ENCODE measurements at places on chromosomes 1 and 21. TPM values are rescaled to one million over a fixed set of nuclear protein-coding genes. Genes with fewer than 3 reads are reported as not detected.

AMY1A gene
- 9.1 TPM for total RNA-seq

ACBD3 gene
- 43.2 TPM for total RNA-seq

RASAL2 gene
- total RNA-seq = 30.2 TPM

CFH gene
- total RNA-seq = 101 TPM

ARMH1 gene
- 4.0 TPM for total RNA-seq

CD244 gene
- 0.90 TPM for total RNA-seq

DNA sequence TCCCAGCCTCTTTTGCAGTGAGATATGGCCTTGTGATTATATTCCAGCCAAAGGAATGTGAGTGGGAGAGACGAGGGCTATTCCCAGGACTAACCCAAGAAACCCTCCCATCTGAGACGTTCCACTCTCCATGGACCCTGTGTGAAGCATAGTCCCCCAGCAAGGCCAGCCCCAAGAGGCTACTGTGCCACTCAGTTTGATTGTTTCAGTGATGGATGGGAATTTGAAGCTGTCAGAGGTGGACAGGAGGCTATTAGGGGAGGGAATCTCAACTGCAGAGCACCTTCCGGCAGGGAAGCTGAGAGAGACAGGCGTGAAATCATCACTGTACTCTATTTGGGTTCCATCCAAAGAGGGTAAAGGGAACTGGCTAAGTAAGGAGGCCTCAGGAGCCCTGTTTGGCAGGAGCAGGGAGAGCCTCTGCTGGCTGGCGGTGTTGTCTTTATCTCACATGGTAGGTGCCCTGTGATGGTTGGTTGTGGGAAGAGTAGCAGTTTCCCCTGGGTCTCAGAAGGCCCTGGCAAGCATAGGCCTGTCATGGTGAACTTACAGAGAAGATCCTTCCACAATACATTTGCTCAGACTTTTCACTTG lies 3.4 kb upstream of the TEX35 start:
- DNase-seq = no peak

DNA sequence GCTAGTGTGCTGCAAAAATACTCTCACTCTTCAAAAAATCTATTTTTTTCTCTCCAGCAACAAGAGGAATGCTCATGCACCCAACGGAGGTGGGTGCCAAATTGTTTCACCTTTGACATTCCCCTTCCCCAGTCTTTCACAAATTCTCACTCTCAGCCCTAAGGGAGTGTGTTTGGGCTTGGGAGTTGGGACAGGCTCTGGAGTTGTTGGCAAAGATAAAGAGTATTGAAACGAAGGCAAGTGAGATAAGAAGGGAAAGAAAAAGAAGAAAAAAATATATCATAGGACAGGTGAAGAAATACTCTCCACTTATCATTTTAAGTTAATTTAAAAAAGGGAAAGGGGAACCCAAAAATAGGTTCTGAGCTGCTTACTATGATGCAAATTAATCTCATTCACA lies 82.6 kb downstream of the UCHL5 start:
- no peak for DNase-seq

DNA sequence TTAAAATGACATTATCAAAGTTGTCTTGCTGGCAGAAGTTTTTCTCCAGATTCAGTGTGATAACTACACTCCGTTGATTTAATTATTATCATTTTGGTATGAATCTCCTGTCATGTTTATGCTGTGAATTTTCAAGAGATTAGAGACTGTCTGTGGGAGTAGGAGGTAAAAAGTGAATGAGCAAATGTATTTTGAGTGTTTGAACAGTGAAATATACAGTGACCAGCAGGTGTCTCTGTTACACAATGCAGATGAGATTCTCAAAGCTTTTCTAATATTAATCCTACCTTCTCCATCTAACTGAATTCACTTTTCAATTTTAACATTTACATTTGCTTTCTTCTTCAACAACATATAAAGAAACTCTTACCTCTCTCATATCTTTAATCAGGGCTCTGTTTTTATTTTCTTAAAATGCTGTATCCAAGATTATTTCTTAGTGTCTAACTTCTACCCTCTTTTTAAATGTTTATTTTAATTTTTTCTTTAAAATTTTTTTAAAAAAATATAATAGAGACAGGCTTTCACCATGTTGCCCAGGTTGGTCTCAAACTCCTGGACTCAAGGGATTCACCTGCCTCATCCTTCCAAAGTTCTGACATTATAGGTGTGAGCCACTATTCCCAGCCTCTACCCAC lies 20.9 kb upstream of the HSPA13 start:
- DNase-seq = peak; percentile 14

- no peak for DNase-seq
These were observed 1.6 kb upstream of the C1orf35 start for GRCh38 chr1:228104526-228105269.

DNA sequence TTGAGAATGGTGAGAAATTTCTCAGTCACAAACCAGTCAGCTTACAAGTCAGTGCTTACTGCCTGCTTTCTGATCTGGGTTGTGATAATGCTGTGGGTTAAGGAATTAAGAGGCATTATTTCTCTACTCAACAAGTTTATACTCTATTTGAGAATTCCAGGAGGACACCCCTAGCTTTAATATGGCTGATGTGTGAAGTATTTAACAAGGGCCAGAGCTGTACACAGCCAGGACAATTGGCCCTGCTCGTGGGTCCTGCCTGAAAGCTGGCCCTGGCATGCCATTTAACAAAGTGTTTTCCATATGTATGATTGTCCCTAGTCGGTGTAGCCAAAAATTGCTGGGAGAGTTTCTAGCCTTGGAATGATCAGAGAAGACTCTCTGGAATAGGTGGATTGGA lies 43.2 kb downstream of the HHAT start:
- DNase-seq = no peak

DNA sequence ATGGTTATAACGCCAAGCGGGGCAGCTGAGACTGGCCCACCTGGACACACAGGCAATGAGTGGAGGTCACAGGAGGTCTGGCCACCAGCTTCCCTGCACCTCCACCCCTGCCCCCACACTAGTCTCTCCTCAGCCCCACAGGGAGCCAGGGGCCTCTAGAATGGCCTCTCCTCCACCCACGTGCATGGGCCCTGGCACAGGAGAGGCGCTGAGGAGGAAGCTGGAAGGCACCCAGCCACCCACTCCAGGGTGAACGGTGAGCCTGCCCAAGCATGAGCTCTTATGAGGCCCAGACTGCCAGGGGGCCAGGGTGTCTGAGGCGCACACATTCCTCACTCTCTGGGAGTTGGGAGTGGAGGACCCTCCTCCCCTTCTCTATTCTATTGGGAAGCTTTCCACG lies 22.2 kb downstream of the LRP8 start:
- DNase-seq = no peak

- DNase-seq = no peak
These were observed 888.3 kb downstream of the LTN1 start for GRCh38 chr21:28104346-28104745.

GRCh38 chr1:18320051-18320450 lies 160.7 kb upstream of the KLHDC7A start:
- no peak for DNase-seq
